ENCODE measurements at places on chromosomes 1 and 21.

DNA sequence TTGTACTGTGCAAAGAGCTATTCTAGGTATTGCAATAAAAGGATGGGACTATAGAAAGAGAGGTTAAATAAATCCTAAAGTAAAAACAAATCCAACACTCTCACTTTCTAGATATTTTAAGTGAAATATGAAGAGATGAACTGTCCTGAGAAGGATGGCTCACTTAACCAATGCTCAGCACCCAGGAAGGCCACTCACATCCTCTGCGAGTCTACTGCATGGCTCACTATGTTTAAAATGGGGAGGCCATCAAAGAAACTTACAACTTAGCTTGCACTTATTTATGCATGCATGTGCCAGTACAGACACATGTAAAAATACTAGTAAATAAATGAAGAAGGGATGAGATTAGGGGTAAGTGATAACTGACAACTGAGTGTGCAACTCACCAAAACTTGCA lies 37.5 kb downstream of the PLPPR5 start:
- no peak for DNase-seq

- no peak for DNase-seq
Measured at GRCh38 chr1:24919791-24920532, 10.1 kb downstream of the RUNX3 start.

- no peak for DNase-seq
Measured at GRCh38 chr21:45736690-45737484, 93.4 kb downstream of the PCBP3 start.

- no peak for DNase-seq
Measured at GRCh38 chr1:201489643-201490261, 17.2 kb downstream of the CSRP1 start.

GRCh38 chr1:155093911-155094621 lies 15.4 kb downstream of the EFNA3 start:
- no peak for DNase-seq

DNA sequence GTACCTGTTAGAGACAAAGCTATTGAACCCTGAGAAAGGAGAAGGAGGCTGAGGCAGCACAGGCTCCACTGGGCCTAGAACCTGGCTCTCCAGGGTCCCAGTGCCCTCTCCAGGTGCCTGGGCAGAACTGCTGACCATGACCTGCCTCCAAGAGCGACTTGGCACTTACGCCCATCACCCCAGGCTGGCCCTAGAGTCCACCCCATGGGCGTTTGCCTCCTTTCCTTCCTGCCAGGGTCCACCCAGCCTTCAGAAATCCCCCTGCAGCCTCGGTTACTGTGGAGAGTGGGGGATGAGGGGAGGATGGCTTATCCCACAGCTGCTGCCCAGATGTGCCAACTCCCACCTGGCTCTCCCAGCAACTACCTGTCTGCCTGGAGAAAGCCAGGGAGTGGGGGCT lies 14.7 kb upstream of the C1QA start:
- DNase-seq = no peak

DNA sequence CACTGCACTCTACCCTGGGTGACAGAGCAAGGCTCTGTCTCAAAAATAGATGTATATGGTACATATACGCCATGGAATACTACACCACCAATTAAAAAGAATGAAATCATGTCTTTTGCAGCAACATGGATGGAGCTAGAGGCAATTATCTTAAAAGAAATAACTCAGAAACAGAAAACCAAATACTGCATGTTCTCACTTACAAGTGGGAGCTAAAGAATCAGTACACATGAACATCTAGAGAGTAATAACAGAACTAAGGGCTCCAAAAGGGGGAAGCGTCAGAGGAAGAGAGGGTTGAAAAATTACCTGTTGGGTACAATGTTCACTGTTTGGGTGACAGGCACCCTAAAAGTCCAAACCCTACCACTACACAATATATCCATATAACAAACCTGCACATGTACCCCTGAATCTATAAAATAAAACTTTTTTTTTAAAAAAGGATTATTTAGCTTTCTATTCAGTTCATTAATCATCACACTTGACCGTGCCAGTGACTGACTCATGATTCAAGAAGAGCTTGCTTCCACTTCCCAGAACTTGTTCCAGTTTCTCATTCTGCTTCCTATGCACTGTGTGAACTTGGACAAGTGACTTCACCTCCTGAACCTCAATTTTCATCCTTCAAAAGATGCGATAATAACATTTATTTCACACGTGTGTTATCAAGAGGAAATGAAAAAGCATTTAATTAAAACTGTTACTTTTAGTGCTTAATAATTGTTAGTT lies 109.6 kb downstream of the PLPP3 start:
- DNase-seq = no peak

- no peak for DNase-seq
Measured at GRCh38 chr1:3588395-3588794, 22.9 kb downstream of the MEGF6 start.

- DNase-seq = no peak
Measured at GRCh38 chr1:43557744-43558245, 27.1 kb downstream of the PTPRF start.

DNA sequence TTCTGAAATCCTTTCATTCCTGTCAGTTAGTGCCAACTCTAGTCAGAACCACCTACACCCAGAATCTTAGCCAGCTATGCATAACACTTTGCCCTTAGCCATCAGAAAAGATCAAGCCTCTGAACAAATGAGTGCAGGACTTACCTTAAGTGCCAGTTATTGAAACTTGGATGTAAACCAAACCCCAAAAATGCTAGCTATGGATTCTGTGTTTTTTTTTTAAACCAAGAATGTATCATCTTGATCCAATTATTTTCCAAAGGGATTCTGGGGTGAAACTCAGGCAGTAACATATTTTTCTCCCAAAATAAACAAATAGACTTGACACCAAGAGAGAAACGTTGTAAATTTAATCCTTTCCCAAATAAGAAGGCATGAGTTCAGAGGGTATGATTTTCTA lies 538.6 kb upstream of the ADAMTS5 start:
- no peak for DNase-seq

- DNase-seq = no peak
Measured at GRCh38 chr1:41510531-41511238, 26.2 kb upstream of the EDN2 start.

GRCh38 chr1:113770031-113770430 lies 10.7 kb upstream of the PHTF1 start:
- no peak for DNase-seq

- no peak for DNase-seq
Measured at GRCh38 chr21:45560106-45561021, 18.1 kb upstream of the SLC19A1 start.

DNA sequence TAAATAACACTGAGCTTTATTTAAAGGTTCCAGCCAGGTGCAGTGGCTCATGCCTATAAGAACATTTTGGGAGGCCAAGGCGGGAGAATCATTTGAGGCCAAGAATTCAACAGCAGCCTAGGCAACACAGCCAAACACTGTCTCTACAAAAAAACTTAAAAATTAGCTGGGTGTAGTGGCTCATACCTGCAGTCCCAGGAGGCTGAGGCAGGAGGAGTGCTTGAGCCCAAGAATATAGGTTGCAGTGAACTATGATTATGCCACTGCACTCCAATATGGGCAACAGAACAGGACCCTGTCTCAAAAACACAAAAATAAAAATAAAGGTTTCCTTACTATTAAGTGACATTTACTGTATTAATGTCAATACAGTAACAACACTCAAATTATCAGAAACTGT lies 2.1 kb downstream of the TAF12 start:
- peak; percentile 60 for DNase-seq

Measured in activated CD8-positive, alpha-beta T cell treated with anti-CD3 and anti-CD28 coated beads, Interleukin-2, amount 10 ng/mL, durations not matched to agents 7 days and 5 days (primary cell).